ENCODE measurements at places on chromosomes 2 and 18. TPM values are rescaled to one million over a fixed set of nuclear protein-coding genes. Genes with fewer than 3 reads are reported as not detected.

GRCh38 chr2:197264332-197264731 lies 46.2 kb downstream of the ANKRD44 start:
- DNase-seq: no peak

GRCh38 chr18:3450012-3450798 lies at the start of gene TGIF1:
Gene TGIF1 (plus strand): TSS chr18:3450172. CDS start chr18:3450490, 318 bp downstream.
- peak; percentile 54 for DNase-seq

Gene PSMA8
- not detected for total RNA-seq

- DNase-seq: no peak
Observed at GRCh38 chr2:42248846-42249245, 79.7 kb downstream of the EML4 start.

DNA sequence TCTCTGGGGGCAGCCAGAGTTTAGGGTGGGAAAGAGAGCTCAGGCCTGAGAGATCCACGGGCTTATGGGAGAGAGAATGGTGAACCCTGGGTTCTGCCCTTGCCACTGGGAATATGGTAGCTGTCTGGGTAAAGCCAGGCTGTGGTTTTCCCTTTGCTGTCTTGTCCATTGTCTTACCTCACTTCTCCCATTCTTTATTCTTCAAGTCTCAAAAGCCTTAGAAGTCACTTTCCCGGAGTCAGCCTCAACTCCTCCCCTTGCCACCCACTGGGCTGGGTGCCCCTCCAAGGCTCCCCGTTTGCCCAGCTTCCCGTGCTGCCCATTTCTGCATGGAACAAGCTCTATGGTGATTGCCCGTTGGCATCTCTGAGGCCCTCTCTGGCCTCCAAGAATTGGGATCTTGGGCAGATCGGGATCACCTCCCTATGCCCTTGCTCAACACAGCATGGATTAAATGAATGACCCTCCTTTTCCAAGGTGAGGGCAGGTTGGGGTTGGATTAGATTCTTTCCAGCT lies 228.2 kb downstream of the HAUS1 start:
- DNase-seq: no peak

GRCh38 chr2:122543815-122544214 lies 788.4 kb downstream of the TSN start:
- peak; percentile 27 for DNase-seq

Gene FAM237A
- total RNA-seq: not detected

Gene TNFRSF11A
- total RNA-seq: under 0.01 TPM

GRCh38 chr2:75894170-75894569 lies 183.5 kb upstream of the GCFC2 start:
- DNase-seq: no peak

GRCh38 chr2:227132986-227133385 lies 31.0 kb downstream of the COL4A4 start:
- DNase-seq: peak; percentile 12

GRCh38 chr18:63757541-63757940 lies 17.7 kb upstream of the SERPINB7 start:
- DNase-seq: no peak

Gene AMMECR1L
- total RNA-seq: 32.5 TPM

Gene TWIST2
- 4.6 TPM for total RNA-seq

Gene FAM124B
- total RNA-seq: not detected

DNA sequence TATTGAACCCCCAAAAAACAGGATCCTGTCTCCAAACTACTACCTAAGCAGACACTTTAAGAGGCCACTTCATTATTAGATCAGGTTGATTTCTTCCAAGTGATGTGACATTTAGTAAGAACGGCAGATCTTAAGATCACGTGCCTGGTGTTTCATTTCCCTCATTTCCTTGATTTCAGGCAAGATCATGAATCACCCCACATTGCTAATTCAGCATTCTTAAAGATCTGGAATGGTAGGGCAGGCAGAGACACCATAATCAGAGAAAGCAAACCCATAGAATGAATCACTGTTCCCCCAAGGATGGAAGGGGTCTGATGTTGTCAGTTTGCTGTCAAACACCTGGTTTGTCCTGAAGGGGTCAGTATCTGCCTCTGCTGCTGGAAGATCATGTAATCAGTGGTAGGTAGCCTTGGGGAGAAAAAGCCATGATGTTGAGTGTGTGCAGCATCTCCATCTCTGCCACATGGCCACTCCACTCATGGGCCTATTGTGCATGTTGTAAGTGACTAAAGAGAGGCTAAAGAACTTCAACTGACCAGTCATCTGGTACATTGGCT lies 133.9 kb downstream of the ARHGAP15 start:
- DNase-seq: peak; percentile 28

- no peak for DNase-seq
Observed at GRCh38 chr2:143720095-143720664, 591.0 kb downstream of the ARHGAP15 start.

Gene CNDP1
- total RNA-seq: not detected

Gene GPR75
- total RNA-seq: 0.79 TPM

GRCh38 chr18:11293794-11294193 lies 144.4 kb upstream of the PIEZO2 start:
- no peak for DNase-seq

Gene SERPINB10
- total RNA-seq: 0.79 TPM

GRCh38 chr2:49837561-49838293 lies 683.4 kb upstream of the FSHR start:
- no peak for DNase-seq

Gene CHRNA1
- total RNA-seq: not detected

Gene ZSWIM2
- total RNA-seq: not detected

DNA sequence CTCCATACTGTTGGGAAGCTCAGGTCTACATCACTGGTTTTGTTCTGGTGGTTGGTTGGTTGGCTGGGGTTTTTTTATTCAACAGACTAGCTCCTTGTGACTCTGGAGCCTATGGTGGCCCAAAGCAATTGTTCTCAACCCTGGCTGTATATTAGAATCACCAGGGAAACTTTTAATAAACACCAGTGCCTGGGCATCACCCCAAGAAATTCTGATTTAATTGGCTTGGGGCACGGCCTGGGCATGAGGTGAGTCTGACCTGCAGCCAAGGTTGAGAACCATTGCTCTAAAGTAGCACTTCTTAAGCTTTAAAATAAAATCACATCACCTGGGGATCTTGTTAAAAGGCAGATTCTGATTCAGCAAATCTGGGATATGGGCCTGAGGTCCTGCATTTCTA lies 184.1 kb downstream of the C1D start:
- DNase-seq: no peak

DNA sequence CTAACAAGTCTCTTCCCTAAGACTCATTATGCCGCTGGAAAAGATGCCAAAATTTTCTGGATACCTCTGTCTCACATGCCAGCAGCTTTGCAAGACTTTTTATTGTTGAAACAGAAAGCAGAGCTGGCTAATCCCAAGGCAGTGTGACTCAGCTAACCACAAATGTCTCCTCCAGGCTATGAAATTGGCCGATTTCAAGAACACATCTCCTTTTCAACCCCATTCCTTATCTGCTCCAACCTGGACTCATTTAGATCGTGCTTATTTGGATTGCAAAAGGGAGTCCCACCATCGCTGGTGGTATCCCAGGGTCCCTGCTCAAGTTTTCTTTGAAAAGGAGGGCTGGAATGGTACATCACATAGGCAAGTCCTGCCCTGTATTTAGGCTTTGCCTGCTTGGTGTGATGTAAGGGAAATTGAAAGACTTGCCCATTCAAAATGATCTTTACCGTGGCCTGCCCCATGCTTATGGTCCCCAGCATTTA lies 26.3 kb downstream of the DHRS9 start:
- DNase-seq: peak; percentile 99

GRCh38 chr2:233173115-233173514 lies 78.4 kb upstream of the ATG16L1 start:
- DNase-seq: peak; percentile 68

DNA sequence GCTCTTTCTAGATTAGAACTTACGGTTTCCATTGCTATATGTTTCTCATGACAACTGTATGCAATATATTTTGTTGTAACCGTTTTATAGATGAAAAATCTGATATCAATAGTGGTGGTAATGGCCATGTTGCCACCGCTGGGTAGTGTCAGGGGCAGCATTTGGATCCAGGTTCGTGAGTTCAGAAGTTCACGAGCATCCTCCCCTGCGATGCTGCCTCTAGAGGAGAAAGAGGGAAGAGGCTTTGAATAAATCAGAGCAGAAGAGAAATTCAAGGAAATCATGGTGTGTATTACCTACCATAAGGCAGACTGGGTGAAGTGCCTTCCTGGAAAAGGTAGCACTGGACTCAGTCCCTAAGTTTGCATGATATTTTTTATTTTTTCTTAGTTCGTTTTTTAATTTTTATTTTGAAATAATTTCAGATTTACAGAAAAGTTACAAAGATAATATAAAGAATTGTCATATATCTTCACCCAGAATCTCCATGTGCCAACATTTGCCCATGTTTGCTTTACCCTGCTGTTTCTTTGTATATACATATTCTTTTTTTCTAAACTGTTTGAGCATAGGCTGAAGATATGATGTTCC lies 3.3 kb upstream of the ZBTB7C start:
- peak; percentile 54 for DNase-seq

DNA sequence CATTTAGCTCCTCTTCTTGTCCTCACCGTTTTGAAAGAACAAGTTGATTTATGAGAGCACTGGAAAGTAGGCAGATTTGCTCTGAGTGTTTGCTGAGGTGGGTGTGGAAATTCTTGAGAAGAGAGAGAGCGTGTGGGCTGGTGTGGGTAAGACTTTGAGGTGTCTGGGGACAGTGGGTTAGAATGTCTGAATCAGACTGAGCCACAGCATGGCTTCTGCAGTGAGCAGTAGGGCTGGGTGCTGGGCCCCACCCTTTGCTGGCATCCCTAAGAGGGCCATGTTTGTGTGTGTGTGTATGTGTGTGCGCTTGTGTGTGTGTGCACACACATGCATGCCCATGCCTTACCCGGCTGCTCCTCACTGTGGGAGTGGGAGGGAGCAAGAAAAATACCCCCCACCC lies 63.7 kb downstream of the COPS8 start:
- DNase-seq: peak; percentile 31

Gene L3MBTL4
- 1.0 TPM for total RNA-seq

GRCh38 chr2:33354981-33355380 lies 121.5 kb upstream of the RASGRP3 start:
- DNase-seq: no peak

DNA sequence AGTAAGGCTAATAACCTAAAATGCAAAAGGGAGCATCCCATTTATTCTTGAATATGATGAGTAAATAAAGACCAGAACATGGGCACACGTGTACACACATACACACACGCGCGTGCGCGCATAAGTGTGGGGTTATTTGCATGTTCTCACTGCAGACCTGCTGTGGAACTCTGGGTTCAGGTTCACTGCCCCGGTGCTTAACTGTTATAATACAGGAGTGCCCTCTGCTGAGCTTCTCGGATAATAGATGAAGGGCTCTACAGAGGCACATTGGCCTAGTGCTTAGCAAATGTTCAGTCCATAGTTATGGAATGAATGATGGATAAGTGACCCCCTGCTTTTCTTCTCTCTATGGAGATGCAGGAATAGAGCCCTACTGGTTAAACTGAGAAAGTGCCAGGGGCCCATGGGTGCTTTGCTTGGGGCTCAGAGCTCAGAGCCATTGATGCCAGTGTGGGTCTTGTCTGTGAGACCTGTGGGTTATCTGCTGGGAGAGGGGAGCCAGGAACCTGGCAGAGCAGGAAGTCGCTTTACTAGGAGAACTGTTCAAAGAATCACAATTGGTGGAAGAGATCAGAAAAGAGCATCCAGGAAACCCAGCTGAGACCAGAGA lies 3.6 kb upstream of the ARL4C start:
- DNase-seq: peak; percentile 61

DNA sequence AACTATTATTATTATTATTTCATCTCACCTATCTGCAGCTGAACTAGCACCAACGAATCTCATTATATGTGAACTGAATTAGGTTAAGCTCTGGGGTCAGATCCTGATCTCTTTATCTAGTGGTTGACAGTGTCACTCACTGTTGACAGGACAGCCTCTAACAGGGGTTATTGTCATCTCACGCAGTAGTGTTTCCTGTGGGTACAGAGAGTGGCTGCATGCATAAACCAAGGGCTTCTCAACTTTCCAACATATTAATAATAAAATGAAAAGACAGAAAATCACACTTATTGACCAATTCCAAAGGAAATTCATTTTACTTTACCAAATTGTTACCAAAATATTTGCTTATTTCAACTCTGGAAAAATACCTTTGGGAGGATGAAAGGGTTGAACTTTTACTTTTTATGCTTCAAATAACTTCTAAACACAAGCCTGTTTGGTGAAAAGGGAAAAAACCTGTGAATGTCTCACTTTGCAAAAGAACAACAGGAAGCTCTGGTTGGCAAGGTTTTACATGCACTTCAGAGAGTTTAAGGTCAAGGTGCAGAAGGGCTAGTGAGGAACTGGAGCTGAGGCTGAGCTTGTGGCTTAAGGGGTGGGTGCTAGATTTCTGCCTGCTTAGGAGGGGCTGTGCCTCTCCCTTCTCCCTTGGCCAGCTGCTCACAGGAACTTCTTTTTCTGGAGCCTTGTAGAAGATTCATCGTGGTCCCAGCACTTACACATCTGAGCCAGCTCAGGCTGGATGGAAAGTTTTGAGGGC lies 72.6 kb downstream of the CTAGE1 start:
- no peak for DNase-seq

- peak; percentile 98 for DNase-seq
Observed at GRCh38 chr18:59927246-59927825, 27.5 kb downstream of the PMAIP1 start.
